ENCODE measurements at places on chromosomes 12 and 14.
A peak's percentile ranks its signal among the peaks of the same experiment; 100 is the strongest.

DNA sequence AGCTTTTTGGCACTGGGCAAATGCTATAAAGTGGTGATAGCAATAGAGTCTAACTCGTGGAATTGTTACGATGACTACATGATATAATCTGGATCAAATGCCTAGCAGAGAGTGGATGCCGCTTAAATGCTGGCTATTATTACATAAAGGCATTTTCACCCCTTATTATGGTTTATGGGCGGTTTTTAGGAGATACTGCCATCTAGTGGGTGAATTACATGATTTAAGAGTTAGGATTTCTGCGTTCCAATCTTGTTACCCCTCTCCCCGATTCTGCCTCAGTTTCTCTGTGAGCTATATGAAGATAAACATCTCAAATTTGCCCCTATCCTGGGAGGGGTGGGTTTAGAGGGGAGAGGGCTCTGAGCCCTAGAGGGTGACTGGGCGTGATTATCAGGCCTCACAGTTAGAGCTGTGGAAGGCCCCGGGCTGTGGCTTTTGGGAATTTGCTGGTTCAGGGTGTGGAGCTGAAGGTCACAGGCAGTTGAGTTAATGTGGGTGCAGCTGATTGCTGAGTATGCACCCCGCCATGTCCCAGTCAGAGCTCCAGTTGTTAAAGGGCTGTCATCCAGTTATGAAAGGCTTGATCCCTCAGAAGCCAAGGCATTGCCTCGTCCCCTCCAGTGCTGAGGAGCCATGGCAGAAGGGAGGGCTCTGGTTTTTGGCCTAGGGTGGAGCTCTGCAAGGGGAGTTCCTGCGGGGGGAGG, 14.4 kb downstream of the CLSTN3 start:
- no peak for DNase-seq

- DNase-seq = no peak
Measured at GRCh38 chr14:59356312-59356711, 108.9 kb downstream of the GPR135 start.

GRCh38 chr12:132417741-132418140, 72.2 kb upstream of the FBRSL1 start:
- no peak for DNase-seq

DNA sequence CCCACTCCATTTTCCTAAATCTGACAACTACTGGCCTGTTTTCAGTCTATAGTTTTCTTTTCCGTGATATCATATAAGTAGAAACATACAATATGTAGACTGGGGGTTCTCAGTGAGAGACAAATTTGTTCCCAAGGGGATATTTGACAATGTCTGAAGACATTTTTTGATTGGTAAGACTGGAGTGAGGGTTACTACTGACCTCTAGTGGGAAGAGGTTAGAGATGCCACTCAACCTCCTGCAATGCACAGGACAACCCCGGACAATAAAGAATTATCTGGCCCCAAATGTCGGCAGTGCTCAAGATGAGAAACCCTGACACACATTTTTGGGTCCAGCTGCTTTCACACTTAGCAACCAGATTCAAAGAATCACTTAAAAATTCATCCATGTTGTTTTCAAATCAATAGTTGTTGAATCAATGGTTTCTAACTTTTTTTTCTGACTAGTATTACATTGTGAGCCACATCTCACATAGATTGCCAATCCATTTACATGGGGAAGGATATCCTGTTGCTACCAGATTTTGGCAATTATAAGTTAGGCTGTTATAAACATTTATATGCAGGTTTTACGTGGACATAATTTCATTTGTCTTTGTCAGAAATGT, 307.1 kb downstream of the RPL10L start:
- no peak for DNase-seq

DNA sequence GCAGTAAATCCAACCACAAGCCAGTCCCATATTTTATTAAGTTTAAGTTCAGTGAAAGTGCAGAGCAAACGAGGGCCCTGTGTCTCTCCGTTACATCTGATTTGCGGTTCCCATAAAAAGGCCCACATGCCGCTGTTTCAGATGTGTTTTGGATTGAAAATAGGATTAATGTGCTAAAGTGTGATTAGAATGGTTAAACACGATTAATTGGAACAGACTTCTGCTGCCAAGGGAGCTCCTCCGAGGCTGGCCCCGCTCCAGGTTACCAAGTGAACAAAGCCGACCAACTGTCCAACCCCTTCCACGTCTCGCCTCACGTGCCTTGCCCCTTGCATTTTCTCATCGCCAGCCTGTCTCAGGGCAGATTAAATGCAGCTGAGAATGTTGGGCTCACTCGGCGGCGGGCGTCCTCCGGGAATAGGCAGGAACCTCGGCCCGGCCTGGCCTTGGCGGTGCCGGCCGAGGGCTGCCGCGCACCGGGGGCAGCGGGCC, 166.5 kb upstream of the GSC start:
- DNase-seq = no peak

DNA sequence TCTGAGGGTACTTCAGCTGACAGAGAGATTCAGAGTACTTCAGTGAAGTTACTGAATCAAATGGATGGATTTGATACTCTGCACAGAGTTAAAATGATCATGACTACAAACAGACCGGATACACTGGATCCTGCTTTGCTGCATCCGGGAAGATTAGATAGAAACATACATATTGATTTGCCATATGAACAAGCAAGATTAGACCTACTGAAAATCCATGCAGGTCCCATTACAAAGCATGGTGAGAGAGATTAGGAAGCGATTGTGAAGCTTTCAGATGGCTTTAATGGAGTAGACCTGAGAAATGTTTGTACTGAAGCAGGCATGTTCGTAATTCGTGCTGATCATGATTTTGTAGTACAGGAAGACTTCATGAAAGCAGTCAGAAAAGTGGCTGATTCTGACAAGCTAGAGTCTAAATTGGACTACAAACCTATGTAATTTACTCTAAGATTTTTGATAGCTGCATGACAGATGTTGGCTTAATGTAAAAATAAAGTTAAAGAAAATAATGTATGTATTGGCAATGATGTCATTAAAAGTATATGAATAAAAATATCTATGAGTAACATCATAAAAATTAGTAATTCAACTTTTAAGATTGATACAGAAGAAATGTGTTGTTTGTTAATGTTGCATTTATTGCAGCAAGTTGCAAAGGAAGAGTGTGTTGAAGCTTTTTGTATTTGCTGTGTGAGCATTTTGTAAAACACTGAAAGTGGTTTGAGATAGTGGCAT, 136.1 kb upstream of the RAP1B start:
- no peak for DNase-seq

DNA sequence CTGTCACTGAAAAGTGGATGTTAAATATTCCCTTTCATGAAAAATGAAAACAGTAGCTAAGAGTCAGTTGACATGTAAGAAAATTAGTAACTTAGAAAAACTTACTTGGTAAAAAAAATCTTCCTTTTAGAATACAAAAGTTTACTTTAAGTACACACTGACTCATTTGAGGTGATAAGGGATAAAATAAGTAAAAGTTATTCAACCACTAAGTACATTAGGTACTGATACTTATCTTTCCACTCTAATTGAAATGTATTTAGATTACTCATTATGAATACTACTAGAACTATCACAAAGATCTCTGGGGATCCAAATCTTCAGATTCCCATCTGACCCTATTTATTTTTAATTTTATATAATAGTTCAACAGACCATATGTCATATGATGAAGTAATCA, 12.2 kb downstream of the SYCP3 start:
- DNase-seq = no peak

DNA sequence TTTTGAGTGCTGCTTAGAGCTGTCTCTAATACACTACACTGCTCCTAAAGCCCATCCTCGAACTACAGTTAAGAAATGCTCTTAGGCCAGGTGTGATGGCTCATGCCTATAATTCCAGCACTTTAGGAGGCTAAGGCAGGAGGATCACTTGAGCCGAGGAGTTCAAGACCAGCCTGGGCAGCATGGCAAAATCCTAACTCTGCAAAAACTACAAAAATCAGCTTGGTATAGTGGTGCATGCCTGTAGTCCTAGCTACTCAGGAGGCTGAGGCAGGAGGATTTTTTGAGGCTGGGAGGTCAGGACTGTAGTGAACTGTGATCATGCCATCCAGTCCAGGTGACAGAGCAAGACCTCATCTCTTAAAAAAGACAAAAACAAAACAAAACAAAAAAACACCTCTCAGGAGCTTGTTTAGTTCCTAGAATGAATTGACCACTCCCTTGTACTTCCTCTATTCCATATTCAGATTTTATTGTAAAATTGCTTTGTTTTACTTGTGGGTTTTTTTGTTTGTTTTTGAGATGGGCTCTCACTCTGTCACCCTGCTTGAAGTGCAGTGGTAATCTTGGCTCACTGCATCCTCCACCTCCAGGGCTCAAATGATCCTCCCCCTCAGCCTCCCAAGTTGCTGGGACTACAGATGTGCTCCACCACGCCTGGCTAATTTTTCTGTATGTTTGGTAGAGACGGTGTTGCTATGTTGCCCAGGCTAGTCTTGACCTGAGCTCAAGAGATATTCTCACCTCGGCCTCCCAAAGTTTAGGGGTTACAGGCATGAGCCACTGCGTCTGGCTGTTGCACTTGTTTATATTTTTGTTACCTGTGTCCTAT, 13.6 kb downstream of the MDM2 start:
- no peak for DNase-seq

DNA sequence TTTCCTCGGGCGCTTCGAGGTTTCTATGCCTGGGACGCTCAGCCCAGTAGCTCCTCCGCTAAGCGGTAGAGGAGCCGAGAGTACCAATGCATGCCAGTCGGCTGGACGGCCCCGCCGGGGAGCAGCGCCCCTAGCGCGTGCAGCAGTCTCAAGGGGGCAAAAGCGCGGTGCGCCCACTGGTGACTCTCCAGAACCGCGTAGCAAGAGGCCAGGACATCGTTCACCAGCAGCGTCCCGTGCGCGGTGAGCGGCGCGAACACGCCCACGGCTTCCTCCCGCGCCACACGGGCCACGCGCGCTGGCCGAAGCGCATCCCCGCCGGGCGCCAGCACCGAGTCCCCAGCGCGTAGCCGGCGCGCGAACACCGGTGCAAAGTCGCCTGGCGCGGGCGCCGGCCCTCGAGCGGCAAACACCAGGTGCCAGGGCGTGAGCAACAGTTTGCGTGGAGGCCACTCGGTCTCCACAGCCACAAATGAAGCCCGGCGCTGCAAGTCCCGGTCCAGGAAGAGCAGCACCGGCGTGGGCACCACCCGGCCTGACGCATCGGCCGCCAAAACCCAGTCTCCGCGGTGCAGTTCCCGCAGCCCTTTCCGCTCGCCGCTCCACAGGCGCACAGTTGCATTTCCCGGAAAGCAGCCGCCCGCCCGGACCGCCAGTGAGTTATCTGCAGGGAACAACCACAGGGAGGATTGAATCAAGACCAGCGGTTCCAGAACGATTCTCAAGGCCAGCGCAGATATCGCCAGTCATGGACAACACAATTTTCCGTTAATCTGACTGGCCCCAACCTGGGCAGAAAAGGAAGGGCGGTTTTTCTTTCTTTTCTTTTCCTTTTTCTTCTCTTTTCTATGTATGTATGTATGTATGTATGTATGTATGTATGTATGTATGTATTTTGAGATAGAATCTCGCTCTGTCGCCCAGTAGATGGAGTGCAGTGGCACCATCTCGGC, 4.5 kb downstream of the DHH start:
- peak; percentile 44 for DNase-seq

GRCh38 chr12:93802698-93803423, 125.7 kb downstream of the CRADD start:
- no peak for DNase-seq

DNA sequence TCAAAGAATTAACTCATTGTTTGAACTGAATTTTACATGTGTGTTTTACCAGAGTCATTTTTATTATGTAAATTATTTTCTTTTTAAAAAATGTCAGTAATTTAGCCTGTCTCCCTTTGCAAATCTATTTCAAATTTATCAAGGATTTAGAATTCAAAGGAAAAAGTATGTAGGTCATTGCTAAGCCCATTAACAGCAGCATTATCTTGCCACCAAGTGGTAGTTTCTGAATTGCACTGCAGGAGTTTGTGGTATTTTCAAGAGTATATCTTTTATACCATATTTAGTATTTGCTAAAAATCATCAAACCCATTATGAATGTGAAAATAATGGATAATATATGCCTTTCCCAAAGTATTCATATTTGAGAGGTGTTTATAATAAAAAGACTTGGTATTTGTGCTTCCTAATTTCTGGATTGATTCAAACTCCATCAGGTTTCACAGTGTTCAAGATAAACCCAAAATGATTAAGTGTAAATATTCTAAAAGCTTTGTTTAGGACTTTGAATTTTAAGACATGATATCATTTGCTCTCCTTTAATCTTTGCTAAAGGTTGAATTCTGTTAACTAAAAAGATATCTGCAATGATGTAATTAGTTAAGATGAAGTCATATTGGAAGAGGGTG, 711.4 kb downstream of the FSCB start:
- DNase-seq = no peak

All from activated CD8-positive, alpha-beta memory T cell treated with anti-CD3 and anti-CD28 coated beads, Interleukin-2, amount 50 U/mL, for 4 hours (primary cell).